ENCODE measurements at places on chromosomes 1 and 21. TPM values are rescaled to one million over a fixed set of nuclear protein-coding genes. Genes with fewer than 3 reads are reported as not detected.

DNA sequence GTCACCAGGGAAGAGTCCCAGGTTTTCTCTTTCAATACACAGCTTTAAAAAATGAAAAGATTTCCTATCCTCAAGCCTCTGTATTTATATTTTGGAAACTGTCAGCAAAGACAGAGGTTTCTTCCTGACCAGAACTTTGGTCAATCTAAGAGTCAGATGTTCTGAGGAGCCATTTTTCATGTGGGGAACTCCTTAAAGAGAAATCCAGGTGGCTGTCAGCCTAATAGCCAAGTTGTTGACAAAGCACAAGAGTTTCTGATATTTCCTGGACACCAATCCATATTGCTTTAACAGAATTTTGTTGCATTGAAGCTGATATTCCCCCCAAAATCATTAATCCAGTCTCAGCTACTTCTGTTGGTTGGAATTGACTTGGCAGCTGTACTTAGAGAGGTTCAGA, 318.6 kb upstream of the NFIA start:
- no peak for DNase-seq

- DNase-seq: no peak
Measured at GRCh38 chr1:15786581-15786980, 20.9 kb downstream of the UQCRHL start.

DNA sequence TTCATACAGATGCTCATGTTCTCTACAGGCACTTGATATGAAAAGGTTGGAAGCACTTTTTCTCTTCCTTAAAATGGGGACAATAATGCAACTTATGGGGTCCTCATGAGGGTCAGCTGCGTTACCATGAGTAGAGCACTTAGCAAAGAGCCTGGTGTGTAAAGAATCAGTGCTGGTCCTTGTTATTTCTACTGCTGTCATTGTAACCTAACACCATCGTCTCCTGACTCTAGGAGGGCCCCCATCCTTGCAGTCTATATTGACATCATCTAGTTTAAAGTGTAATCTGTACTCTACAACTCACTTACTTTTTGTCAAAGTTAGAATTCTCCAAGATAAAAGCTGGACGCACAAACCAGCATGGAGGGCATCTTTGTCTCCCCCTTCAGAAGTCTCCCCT, 2.4 kb downstream of the CAPN9 start:
- DNase-seq: no peak

DNA sequence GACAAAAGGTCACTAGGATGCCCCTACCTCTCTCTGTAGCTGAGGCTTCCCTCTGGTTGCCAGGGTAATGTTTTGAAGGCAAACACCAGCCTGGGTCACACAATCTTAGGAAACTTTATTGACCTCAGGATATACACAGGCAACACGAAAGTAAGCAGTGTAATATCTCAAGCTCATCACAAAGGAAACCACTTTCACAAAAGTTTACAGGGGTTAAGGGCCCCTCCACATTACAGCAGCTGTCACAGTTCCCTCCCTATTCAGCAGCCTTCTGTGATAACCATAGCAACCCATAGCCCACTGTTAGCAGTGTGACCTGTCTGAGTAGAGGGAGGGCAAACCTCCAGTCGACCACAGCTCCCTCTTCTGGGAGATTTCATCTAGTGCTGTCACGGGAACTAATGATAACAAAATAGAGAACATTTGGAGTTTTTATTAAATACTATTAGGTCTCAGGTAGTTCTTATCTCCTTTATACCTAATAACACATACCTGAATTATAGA, 149.8 kb downstream of the PTPRC start:
- no peak for DNase-seq

- no peak for DNase-seq
Measured at GRCh38 chr1:180270530-180271271, 40.6 kb downstream of the LHX4 start.

- DNase-seq: no peak
Measured at GRCh38 chr21:31443736-31444521, 99.9 kb upstream of the TIAM1 start.

GRCh38 chr1:31637915-31638673, 6.6 kb downstream of the PEF1 start:
- DNase-seq: no peak

DNA sequence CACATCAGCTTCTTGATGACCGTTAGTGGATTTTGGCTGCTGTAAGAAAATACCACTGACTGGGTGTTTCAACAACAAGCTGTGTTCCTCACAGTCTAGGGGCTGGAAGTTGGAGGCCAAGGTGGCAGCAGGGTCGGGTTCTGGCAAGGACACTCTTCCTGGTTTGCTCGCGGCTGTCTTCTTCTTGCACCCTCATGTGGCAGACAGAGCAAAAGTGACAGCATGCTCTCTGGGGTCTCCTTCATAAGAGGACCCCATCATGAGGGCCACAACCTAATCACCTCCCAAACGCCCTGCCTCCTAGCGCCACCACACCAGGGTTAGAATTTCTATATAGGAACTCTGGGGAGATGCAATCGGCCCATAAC, 18.6 kb upstream of the TSPEAR start:
- DNase-seq: no peak

GRCh38 chr1:95375174-95375573, 141.2 kb downstream of the RWDD3 start:
- DNase-seq: no peak

DNA sequence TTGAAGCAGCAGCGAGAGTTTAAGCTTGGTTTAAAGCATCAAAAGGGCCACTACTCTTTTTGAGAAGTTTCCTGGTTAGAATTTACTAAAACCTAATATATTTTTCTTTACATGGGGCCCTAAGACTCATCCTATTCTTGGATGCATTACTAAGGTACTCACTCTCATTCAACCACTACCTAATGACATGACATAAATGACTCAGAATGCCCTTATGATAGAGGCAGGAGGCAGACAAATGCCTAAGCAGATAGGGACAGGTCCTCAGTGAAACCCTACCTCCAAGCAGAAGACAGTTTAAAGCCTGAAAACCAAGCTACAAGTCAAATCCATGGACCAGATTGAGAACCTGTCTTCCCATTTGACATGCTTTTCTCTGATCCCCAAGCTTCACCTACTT, 34.3 kb upstream of the SLC35A3 start:
- DNase-seq: no peak

GRCh38 chr1:235366286-235366685, 941 bp upstream of the TBCE start:
- peak; percentile 28 for DNase-seq

GRCh38 chr1:59100708-59101374, 196.1 kb upstream of the FGGY start:
- no peak for DNase-seq

DNA sequence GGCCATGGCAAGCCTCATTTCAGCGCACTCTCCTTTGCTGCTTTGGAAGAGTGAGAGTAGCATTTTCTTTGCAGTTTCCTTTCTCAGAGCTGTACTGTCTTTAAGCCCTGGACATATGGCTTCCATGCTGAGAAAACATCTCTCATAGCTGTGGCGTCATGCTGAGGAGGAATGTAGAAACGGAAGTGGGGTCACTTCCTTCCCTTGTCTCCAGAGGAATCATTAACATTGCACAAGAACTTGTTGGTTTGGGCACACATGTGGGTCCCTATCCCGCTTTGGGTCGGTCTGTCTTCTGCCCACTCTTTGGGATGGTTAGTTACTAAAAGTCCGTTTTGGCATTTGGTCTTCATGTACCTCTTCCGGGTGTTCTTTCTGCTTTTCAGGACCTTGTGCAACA, 5.6 kb downstream of the MFN2 start:
- DNase-seq: no peak

- DNase-seq: no peak
Measured at GRCh38 chr1:221712776-221713431, 29.0 kb downstream of the DUSP10 start.

DNA sequence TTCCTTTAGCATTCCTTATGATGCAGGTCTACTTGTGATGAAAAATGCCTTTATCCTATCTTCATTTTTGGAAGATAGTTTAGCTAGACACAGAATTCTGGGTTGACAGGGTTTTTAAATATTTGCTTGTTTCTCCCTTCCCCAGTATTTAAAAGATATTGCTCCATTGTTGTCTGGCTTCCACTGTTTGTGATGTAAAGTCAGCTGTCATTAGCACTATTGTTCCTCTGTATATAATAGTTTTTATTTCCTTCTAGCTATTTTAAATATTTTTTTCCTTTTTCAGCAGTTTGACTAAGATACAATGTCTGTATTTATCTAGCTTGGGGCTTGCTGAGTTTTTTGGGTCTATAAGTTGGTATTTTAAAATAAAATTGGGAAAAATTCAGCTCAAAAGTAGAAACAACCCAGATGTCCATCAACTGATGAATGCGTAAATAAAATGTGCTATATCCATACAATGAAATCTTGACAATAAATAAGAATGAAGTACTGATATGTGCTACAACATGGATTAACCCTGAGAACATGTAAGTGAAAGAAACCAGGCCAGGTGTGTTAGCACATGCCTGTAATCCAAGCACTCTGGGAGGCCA, 11.2 kb downstream of the IFT25 start:
- DNase-seq: no peak

DNA sequence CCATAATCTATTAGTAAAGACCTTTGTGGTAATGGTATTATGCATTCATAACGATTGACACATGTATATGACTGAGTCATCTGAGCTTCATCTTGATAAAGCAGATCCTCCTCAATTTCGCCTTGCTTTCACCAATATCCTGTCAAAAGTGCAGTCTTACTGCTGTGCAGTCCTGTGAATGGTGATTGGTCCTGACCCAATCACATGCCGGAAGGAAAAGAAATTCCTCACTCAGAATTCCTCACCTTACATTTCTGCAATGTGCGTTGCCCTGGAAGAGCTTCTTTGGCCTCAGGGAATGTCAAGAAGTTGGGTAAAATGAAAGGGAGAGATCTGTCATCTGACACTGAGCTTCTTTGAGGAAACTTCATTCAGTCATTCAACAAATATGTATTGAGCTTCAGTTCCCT, 121.0 kb upstream of the TSPAN2 start:
- DNase-seq: no peak

DNA sequence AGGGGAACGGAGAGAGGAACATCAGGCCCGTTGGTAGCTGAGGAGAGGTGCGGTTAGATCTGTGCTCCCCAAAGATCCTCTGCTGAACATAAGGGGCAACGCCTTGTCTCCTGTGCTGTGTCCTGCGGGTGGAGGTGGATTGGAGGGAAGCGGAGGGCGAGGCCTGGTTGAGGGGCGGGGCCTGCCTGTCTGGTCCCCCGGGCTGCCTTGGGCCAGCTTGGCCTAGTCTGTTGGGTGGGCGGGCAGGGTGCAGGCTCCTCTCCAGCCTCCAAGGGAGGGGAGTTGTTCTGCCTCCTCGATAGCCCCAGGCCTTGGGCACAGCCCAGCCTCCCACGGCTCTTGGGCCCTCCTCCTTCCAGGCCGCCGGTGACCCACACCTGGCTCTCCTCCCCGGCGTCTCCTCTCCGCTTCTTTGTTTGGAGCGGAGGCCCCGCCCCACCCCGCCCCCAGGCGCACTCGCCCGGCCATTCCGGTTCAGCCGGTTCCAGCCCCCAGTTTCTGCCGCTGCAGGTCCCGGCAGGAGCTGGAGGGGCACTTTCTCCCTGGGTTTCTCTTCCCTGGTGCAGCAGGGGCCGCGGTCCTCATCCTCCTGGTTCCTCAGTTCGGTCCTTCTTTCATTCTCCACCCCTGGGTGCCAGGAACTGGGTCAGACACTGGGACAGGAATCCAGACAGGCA, 19.4 kb downstream of the PTPRF start:
- no peak for DNase-seq

GRCh38 chr1:205933671-205934618, 9.3 kb downstream of the SLC26A9 start:
- DNase-seq: no peak

DNA sequence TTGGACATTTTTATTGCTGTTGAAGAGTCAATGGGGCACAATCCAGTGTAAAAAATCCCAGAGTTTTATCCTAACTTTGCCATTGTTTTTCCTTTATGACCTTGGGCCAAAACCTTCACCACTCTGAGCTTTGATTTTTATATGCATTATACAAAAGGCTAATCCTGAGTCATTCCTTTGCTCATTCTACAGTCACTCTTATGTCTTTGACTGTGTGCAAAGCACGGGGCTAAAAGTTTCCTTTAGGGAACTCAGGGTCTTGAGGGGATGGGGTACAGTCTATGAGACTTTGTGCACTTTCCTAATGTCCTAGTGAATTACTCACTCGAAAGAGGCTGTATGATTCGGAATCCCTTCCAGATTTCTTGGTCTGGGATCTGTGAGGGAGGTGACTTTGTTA, 543.2 kb upstream of the CAMK1G start:
- no peak for DNase-seq

GRCh38 chr1:54287801-54288211, 87.8 kb downstream of the MRPL37 start:
- DNase-seq: no peak

- peak; percentile 77 for DNase-seq
Measured at GRCh38 chr1:109793486-109794318, 30.0 kb upstream of the EPS8L3 start.

- no peak for DNase-seq
Measured at GRCh38 chr1:35605071-35605866, 32.2 kb downstream of the TFAP2E start.

DNA sequence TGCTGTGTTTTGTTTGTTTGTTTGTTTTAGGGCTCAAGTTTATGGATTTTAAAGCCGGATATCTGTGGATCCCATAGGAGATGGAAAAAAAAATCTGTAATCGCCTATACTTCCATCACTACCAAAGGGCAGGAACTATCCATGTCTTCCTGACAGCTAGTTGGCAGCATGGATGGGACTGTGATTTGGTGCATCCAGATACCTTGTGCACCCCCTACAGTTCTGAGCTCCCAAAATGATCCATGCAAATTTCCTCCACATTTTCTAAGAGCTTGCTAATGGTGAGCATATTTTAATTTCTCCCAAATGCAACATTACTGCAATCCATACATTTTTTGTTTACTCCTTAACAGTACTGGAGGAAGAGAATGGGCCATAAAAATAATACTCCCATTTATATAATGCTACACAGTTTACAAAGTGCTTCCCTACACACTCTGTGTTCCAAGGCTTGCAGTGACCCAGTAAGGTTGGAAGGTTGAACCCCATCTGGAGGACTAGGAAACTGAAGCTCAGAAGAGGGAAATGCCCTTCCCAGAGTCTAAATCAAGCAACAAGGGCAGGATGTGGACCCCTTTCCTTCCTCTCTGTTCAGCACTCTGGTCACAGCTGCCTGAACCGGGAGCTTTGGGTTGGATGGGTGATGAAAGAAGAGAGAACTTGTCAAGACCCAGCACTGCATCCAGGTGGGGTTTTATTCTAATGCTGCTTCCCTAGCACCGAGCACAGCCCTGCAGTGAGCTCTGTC, 48.0 kb downstream of the CAPN8 start:
- DNase-seq: no peak

GRCh38 chr1:11158720-11159321, 30.3 kb upstream of the ANGPTL7 start:
- DNase-seq: no peak

Gene SHE
- total RNA-seq: 33.1 TPM

Gene LCE3E
- not detected for total RNA-seq

Gene TRPM2
- total RNA-seq: 12.0 TPM

Gene IL23R
- not detected for total RNA-seq

Gene SYT2
- total RNA-seq: not detected

Gene PCSK9
- 0.26 TPM for total RNA-seq

Gene TACSTD2
- total RNA-seq: 1.7 TPM

Gene KCNE2
- total RNA-seq: not detected

Gene PEX14
- 35.4 TPM for total RNA-seq

Gene F13B
- not detected for total RNA-seq
